ENCODE measurements at places on chromosomes 5 and 9.
A peak's percentile ranks its signal among the peaks of the same experiment; 100 is the strongest.

- DNase-seq, result no peak
These were observed 116.9 kb downstream of the ARRDC3 start for GRCh38 chr5:91266184-91266705.

GRCh38 chr5:2506603-2507002 lies 244.9 kb downstream of the IRX2 start:
- DNase-seq, result no peak

DNA sequence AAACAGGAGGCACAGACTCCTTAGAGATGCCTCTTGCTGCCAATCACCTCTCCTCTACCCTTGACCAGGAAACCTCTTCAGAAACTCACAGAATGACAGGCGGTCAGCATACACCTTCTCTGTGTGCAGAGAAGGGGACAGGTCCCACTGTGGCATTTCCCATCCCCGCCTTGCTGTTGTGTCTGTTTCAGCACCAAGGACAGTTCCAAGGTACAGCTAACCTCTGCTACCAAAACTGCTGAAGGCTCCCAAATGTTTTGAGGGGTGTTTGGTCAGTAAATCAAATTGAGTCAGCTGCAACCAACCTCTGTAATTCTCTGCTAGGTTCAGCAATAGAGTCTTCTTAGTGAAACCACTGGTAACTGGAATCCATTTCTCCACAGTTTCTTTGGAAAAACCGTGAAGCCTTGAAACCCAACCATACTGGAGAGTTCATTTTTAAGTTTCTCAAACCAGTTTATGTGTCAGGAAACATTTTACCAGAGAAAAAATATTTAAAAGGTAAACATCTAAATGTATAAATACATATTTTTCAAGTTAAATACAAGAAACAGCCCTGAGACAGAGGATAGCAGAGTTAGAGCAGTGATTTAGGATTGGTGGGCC lies 122.0 kb downstream of the DRD1 start:
- peak; percentile 30 for DNase-seq

- no peak for DNase-seq
These were observed 8.7 kb upstream of the MYOT start for GRCh38 chr5:137858954-137859353.

GRCh38 chr9:19409401-19410194 lies 789 bp downstream of the ACER2 start:
- peak; percentile 29 for DNase-seq

GRCh38 chr5:125746917-125747316 lies 676.3 kb upstream of the GRAMD2B start:
- no peak for DNase-seq

- no peak for DNase-seq
These were observed 102.3 kb upstream of the LARP1 start for GRCh38 chr5:154652746-154653417.

DNA sequence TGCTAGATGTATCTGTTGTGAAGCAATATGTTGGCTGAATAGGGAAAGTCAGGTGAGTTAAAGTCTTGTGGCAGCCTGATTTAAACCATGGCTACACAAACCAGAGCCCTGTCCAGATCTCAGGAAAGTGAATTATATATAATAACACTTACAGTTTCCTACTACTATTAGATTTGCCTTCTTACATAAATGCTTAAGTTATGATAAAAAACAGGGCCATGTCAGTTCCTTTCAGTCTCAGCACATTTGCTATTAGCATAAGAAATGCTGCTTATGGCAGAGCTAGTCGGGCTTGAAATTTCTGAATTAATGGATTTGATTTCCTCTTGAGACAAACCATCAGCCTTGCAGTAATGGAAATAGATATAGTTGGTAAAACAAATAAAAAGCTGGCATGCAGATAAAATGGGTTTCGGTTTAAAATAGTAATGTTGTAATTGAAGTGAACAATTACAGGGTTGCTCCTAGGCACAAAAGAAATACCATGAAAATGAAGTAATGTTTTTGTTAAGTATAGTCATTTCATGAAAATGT lies 664.2 kb upstream of the ZNF608 start:
- DNase-seq, result no peak

GRCh38 chr5:147303976-147304375 lies 69.2 kb downstream of the STK32A start:
- no peak for DNase-seq

DNA sequence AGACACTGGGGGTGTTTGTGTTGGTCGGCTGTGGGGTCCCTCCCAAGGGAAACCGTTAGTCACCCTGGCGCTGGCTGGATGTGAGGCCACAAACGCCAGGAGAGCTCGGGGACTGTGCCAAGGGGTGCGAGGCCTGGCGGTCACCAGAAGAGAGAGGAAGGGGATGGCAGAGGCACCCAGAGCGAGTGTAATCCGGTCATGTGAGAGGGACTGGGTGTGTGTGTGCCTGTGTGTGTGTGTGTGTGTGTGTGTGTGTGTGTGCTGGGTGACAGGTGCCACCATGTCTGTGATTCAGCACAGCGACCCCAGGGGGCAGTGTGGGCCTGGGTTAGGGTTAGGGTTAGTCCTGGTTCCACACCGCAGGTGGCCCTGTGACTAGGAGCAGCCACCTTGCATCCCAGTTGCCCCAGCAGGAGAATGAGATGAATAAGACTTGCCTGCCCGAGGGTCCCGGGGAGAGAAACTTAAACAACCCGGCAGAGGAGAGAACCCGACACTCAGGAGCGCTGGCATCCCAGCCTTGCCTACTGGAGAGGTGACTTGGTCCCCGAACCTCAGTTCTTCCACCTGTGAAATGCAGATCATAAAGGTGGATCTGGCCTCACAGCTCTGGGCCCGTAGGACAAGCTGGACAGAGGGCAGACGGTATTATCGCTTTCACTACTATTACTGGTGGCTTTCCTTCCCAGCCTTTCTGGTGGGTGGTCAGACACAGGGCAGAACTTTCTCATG lies 1.4 kb upstream of the ADAMTSL2 start:
- DNase-seq, result no peak

GRCh38 chr9:112489876-112490666 lies 3.4 kb downstream of the KIAA1958 start:
- no peak for DNase-seq

DNA sequence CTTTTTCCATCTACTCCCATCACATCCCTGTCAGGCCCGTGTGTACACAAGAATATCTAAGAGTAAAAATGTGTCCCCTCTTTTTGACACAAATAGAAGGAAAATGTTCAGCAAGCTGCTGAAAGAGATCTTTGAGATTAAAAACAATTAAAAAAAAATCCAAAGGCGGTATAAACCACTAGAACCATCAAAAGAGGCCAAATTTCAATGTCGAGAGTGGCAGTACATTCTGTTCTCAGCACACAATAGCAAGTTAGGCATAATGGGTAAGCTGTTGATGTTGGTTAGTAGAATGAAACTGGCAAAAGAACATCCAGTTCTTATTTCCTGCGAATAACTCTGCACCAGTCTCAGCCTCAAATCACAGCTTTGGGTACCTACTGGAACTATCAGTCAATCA lies 95.2 kb upstream of the IL7R start:
- DNase-seq, result no peak

DNA sequence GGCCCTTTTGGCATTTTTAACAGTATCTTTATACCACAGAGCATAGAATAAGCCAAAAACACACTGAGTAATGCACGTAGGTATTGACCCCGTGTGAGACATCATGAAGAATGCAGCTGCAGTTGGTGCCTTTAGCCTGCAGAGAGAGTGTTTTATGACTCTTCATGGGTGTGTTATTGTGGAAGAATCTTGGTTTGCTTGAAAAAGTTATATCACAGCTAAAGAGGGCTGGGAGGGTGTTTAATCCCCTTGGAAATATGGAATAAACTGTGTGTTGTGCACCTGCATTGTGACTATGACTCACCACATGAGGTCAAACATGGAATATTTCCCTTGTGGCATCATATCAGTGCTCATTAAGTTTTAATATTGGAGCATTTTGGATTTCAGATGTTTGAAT lies 458.7 kb downstream of the CDH9 start:
- DNase-seq, result no peak

DNA sequence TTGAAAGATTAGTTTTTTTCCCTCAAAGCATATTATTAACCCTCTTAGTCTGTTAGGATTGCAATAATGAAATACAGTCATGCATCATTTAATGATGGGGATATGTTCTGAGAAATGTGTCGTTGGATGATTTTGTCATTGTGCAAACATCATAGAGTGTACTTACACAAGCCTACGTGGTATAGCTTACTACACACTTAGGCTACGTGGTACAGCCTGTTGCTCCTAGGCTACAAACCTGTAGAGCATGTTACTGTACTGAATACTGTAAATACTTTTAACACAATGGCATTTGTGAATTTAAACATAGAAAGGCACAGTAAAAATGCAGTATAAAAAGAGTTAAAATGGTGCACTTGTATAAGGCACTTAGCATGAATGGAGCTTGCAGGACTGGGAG lies 132.7 kb downstream of the PDE8B start:
- DNase-seq, result no peak

DNA sequence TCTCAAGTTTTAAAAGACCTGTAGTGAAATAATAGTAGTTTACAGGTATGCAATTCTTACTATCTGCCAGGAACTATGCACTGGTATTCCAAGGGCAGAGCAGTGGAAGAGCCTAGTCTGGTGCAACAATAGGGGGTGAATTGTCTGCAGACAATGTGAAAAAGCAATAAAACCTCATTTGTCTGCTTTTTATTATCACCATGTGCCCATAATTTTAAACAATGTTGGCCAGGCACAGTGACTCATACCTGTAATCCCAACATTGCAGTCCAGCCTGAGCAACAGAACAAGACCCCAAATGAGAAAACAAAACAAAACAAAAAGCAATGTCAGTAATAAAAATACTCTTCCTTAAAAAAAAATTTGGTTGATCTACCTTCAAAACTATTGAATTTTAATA lies 12.2 kb upstream of the SLC44A1 start:
- DNase-seq, result no peak

- DNase-seq, result no peak
These were observed 161.0 kb upstream of the RORB start for GRCh38 chr9:74336161-74336560.

DNA sequence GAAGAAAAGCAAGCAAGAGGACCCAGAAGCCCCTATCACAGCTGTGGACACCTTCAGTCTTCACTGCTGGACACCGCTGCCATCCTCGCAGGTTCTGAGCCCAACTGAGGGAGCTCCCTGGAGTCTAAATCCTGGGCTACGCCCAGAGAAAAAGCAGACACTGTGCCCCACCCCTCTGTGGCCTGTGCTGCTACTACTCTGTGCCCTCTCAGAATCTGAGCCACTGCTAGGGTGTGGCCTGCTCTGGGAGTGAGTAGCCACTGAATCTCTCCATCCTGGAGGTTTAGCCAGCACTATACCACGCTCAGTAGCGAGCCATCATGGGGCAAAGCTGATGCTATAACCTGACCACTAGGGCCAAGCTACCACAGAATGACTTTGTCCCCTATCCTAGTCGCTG lies 338.2 kb downstream of the NPR3 start:
- no peak for DNase-seq

DNA sequence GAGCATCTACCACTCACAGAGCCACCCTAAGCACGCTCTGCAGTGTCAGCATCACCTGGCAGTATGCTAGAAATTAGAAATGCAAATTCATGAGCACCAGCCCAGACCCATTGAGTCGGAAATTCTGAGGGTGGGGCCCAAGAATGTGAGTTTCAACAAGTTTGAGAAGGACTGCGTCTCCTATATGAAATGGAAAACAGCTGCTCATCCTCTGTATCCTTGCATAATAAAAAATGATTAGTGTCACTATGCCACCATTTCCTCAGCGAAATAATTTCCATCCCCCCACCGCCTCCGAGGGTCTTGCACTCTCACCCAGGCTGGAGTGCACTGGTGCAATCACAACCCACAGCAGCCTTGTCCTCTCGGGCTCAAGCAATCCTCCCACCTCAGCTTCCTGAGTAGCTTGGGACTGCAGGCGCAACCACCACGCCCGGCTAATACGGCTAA lies 1.3 kb upstream of the IQGAP2 start:
- DNase-seq, result peak; percentile 68

DNA sequence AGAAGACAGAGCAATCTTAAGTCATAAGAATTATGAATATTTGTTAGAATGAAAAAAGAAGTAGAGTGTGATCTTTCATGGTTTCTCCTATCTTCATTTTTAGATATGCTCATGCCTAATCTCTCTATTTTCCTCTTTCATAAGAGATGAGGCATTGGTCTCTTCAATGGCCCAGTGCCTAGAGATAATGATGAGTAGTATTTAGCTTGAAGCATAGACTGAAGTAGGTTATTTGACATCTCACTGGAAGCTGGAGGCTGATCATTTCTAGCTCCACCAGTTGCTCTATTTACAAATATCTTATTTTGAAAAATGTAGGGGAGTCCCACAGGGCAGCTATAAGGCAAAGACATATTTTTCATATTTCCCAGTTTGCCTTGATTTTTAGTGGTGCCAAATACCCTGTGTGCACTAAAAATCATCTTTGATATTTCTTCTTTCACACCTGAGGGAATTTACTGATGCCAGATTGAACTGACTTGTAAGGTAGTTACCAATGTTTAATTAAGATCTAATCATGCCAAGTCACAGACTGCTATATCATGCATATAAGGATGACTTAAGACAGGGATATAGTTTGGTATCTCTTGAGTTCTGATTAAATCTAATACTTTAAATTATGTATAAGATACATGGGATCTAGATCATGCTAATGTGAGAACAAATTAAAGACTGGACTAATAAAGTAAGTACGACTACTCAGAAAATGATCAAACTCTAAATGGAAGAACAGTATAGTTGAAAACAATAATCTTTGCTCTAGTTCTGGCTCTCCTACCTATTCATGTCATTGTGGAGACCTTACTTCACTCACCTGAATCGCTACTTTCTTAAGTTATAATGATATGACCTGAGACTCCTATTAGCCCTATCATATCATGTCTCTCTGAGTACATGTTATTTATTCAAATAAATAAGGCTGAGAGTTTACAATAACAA lies 108.2 kb upstream of the IFNE start:
- DNase-seq, result no peak

DNA sequence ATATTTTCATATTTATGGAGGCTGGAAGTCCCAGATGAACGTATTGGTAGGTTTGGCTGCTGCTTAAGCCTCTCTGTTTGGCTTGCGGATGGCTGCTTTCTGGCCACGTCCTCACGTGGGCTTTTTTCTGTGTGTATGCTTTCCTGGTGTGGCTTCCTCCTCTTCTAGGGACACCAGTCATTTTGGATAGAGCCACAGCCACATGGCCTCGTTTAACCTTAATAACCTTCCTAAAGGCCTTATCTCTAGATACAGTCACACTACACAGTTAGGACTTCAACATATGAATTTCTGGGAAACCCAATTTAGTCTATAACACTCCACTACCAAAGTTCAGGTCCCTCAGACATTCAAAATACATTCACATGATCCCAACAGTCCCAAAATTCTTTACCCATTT lies 26.9 kb downstream of the NUTM2F start:
- DNase-seq, result no peak

Measured in germinal center (tissue), 1 donor.